Activated CD8-positive, alpha-beta memory T cell treated with anti-CD3 and anti-CD28 coated beads for 1 hour (primary cell): ENCODE measurements at places on chromosomes 3 and 15.

DNA sequence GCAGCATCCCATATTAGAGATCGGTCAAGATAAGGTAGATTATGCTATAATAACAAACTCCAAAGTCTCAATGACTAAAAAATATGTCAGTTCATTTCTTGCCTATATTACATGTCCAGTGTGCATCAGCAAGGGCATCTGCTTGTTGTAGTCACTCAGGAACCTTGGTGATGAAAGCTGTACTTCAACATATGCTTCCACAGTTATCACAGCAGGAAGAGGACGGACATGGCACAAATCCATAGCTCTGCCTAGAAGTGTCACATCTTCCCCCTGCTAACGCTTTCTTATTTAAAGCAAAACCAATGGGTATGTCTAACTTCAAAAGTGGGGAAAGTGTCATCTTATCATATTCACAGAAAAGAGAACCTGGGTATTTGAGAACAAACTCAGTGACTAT is 20.0 kb upstream of the PIAS1 start:
- DNase-seq = no peak

DNA sequence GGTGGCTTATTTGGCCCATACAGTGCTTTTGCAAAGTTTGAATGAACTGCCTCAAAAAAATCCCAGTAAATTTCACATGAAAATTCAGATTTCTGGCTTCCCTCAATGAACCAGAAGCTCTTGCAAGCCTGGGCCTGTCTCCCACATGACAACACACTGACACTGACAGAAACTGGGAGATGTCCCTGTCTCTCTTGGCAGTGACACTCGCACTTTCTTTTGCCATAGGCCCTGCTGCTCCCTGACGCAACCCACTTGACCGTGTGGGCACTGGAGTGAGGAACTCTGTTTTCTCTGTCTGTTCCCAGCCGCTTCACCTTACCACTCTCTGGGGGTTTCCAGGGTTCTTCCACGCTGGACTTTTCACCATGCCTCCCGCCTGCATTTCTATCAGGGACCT is 524.5 kb downstream of the SHQ1 start:
- DNase-seq = no peak

- no peak for DNase-seq
These were observed 1.5 kb downstream of the STXBP5L start for GRCh38 chr3:120909602-120909878.

DNA sequence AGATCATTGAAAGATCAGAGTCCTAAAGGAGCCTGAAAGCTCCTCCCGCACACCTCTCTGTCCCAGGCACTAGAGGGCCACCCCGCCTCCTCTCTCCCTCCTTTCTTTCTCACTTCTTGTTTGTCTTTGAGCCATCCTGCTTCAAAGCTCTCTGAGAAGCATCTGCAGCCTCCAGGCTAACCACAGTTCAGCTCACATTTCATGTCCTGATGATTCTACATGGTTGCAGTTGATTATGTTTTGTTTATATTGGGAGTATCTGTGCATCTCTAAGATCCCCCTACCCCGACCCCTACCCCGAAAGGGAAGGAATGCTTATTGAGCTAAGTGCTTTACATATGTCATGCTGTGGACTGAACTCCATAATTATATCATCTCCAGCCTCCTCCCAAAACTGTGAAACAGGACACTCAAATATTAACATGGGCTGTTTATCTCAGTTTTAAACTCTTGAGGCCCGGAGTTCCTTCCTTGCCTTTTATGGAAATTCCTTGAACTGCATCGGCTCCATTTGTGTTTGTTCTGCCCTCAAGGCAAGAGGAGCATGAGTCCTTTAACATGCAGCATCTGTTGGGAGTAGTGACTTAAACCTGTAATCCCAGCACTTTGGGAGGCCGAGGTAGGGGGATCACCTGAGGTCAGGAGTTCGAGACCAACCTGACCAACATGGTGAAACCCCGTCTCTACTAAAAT is 30.9 kb downstream of the MGLL start:
- DNase-seq = no peak

DNA sequence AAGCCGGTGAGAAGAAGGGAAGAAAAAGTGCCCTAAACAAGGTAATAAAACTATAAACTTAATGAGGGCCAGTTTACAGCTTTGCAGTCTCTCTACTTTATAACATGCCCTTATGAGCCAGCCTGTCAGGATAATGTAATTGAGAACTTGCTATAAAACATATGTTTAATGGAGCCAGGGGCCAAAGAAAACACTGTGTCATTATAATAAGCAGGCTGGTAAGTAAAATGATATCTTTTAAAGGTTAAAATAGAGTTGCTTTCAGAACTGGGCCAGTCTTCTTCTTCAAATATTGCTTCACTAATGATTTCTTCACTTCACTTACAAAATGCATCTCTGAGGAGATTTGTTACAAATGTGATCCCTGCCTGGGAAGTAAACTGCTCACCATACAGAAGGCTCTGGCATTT is 192.5 kb downstream of the SHOX2 start:
- no peak for DNase-seq

DNA sequence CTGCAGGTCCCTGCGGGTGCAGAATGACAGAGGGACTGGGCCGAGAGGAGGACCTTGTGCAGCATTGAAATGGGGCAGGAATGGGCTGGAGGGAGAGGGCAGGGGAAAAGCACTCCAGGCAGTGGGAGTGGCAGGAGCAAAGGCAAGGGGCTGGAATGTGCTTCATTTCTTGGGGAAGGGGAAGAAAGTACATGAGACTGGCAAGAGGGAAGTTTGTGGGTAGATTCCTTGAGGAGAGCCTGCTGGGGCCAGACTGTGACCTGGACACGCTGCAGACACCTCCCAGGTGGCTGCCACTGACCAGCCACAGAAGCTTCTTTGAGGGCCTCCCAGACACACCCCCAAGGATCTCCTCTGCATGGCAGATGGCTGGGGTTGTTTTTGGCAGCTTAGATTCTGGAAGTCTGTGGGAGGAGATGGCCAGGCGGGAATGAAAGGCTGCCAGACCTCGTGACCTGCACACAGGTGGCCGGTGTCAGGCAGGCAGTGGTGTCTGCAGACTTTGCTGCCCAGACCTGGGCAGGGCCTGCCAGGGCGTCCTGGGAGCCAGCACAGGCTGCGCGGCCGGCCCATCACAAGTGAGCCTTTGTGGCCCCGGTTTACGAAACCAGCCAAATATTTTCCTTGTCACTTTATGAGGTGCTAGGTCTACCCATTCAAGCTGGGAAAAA is 53.1 kb downstream of the SPSB4 start:
- no peak for DNase-seq

DNA sequence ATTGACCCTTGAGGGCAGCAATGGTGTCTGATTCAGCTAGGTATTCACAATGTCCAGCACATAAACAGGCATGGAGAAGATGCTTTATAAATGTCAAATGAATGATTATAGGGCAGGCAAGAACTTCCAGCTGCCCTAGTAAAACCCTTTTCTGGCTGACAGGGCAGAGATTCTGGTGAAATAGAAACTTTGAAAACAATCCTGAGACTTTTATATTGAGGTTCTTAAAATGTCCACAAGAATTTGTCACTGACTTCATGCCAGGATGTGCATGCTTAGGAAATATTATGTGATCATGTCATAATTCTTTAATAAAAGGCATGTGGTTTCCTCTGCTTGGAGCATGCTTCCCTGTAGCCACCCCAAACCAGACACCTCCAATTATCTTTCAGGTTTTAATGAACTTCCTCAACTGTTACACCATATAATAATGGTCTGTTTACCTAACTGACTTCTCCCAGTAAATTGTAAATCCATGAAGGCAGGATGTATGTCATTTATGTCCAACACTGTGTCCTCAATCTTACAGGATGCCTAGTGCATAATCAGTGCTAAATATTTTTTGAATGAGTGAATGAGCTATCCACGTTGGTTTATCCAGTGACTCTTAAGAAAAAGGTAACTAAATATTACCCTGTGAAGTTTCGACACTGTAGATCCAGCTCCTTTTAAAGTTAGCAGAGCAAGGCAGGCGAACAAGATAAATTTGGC is 43.4 kb upstream of the CLRN1 start:
- DNase-seq = no peak

GRCh38 chr3:149384167-149384566 is 6.7 kb upstream of the TM4SF1 start:
- DNase-seq = no peak

DNA sequence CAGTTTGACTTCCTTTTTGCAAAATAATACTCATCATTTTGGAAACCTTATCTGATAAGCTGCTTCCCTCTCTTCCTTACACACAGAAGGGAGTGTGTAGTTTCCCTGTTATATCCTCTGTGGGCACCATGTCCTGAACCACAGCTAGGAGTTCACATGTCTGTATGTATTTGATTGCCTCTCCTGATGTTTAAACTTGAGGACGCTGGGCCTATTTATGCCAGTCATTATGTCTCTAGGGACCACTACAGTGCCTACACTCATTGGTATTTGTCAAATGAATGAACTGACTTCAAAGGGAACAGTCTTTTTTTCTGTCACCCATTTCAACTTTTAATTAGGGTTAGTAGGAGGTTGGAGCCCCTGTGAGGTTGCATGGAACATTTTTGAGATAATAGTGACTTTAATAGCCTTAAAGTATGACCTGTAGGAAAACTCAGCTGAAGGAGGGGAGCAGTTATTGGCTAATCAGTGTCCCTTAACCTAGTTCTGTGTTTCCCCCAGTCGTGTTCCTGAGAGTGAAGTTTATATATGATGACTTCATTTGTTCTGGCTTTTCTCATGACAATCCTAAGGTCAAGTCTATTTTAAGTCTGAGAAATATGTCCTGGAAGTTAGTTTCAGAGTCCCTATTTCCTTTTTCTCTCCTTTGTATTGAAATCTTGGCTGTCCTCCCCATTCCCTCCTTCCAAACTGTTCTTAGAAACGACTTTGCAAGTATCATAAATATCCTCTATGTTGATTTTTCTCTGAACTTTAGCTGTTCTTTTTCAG is 28.9 kb downstream of the PDE8A start:
- DNase-seq = no peak

- no peak for DNase-seq
These were observed 2.4 kb upstream of the DCBLD2 start for GRCh38 chr3:98903705-98904481.

DNA sequence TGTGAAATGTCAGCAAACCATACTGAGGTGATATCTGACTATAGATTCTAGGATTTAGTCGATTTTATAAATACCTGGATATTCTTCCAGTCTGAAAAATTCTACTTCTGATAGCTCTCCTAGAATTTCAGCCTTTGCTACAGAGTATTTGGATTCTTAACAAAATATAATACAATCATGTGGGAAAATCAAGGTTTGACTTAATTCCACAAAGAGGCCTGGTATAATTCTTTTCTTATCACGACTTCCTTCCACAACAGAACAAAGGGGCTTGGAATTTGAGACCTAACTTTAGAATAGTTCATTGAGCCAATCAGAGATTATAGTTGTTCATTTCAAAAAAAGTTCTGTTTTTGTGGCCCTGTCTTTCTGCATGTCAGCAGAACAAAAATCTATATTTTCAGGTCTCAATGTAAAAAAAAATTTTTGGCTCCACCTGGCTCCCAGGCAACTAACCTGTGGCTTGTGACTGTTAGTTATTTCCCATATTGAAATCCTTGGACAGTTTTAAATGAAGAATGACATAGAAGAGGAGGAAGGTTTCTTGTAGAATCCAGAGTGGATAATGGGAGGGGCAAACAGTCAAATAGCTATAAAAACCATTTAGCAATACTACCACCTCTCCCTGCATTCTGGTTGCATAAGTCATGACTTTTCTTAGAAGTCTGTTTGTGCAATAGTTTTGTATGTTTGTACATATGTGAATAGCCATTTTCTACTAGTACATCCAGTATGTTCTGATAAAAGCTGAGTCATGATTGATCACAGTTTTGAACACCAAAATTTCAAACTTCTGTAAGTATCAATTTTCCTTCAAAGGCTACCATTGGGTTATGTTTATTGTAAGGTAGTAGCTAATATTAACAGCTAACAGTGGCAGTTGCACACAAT is 4.0 kb downstream of the TM4SF1 start:
- DNase-seq = no peak

GRCh38 chr3:184405075-184406030 is 25.5 kb downstream of the CHRD start:
- no peak for DNase-seq
